ENCODE measurements at places on chromosomes 1 and 21.
A peak's percentile ranks its signal among the peaks of the same experiment; 100 is the strongest.

GRCh38 chr1:84721152-84721551 is 30.9 kb upstream of the SSX2IP start:
- DNase-seq = peak; percentile 62

DNA sequence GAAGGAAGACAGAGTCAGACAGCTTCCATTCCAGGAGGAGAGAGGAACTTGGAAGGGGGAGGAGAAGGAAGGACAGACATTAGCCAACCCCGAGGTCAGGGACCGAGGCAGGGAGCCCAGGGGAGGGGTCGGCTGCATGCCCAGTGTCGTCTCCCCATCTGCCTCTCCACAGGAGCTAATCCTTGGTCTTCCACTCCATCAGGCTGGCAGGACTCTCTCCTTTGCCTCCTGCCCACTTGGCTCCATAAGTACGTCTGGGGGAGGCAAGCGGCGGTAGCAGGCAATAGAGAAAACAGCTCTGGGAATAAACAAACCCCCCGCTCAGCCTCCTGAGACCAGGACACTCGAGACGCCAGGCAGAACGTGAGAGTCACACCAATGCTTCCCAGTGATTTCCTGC is 71.3 kb downstream of the GRIK3 start:
- DNase-seq = no peak

DNA sequence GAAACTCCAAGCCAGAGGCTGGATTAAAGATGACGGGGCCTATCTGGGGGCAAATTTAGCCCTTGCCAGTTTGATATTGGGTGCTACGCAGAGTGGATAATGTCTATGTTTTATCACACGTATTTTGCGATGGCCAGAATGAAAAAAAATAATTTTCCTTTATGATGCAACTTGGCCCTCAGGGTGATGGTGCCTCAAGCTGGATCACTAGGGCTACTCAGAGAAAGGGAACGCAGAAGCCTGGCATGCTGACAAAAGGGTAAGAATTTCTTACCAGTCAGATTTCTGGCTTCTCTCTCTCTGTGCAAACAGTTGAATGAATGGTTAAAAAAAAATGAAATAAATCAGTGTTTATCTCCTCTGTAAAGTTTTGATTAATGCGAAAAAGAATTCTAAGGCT is 32.6 kb upstream of the NEK2 start:
- DNase-seq = no peak

DNA sequence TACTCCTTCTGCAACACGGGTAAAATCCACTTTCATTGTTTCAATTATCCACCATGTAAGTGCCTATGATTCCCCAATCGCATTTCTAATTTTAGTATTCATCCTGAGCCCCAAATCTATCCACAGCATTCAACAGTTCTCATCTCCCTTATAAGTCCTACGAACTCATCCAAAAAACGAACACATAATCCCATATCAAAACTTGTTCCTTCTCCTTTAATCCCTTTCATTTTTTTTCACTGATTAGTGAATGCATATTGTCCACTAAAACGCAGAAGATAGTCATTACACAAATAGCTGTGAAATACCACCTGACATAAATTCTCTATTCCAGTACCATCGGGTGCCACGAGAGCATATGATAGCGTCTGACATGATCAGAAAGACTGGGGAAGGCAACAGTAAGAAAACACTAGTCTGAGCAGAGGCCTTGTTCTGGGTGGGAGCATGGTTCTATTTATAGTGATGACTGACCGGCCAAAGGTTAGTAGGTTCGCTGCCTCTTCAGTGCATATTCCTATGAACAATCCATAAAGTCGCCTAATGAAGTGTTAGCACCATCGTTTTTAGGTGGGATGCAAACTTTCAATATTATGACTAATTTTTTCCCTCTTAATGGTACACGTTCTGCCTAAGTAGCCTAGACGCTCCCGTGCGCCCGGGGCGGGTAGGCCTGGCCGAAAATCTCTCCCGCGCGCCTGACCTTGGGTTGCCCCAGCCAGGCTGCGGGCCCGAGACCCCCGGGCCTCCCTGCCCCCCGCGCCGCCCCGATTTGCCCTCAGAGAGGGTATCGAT is 648 bp downstream of the ATP5PF start:
- peak; percentile 26 for DNase-seq

GRCh38 chr1:98403963-98404480 is 257.5 kb upstream of the SNX7 start:
- no peak for DNase-seq

DNA sequence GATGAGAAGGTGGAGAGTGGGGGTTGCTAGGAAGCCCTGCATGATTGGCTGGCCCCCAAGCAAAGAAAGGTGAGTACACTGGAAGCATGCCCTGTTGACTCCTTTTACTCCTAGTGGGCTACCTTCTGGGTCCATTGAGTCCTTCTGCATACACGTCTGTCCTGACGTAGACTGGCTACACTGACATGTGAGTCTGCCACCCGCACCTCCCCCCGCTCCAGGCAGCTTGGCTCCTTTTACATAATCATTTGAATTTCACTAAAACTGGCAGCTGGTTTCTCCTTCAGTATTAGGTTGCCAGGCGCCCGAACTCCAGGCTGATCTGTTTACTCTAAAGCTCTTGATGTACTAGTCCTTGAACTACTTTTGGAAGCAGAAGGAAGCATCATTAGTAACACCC is 8.7 kb downstream of the MRPS21 start:
- no peak for DNase-seq

DNA sequence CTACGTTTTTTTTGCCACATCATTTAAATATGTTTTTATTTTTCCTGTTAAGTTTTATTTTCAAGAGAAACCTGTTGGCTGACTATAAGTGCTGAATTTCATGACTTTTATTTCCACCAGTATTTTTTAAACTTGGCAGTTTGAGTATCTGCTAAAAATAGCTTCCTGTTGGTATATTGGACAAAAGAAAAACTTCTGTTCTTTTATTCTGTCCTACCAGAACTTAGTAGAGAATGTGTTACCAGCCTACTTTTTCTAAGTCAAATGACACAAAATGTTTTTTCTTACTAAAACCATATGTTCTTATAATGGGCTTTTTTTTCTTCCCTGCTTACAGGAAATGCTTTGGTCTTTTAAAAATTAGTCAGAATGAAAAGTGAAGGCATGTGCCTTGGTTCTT is 7.6 kb downstream of the DR1 start:
- DNase-seq = peak; percentile 33

GRCh38 chr1:201890223-201890622 is 1.5 kb downstream of the SHISA4 start:
- no peak for DNase-seq

All from fibroblast of skin of back (primary cell).